ENCODE measurements at places on chromosomes 4 and X. TPM values are rescaled to one million over a fixed set of nuclear protein-coding genes. Genes with fewer than 3 reads are reported as not detected.

Gene MSL3
- total RNA-seq, result 37.1 TPM

Gene POU3F4
- total RNA-seq, result not detected

Gene DRD5
- total RNA-seq, result not detected

Gene CXorf65
- total RNA-seq, result not detected

Gene REST
- 24.5 TPM for total RNA-seq

Gene BST1
- 61.7 TPM for total RNA-seq

Gene SSX1
- total RNA-seq, result not detected

Gene NAA11
- total RNA-seq, result not detected

Gene CLGN
- total RNA-seq, result 0.79 TPM

Gene HTN3
- total RNA-seq, result not detected

Gene DUSP9
- total RNA-seq, result not detected

Gene PROM1
- not detected for total RNA-seq

Gene HHIP
- 52.4 TPM for total RNA-seq

Gene ASB11
- not detected for total RNA-seq

Gene IGFBP7
- total RNA-seq, result 1,116 TPM

Gene HELT
- not detected for total RNA-seq

All from mammary microvascular endothelial cell (primary cell).